Endothelial cell of umbilical vein (primary cell): ENCODE measurements at places on chromosomes 12 and 14.

DNA sequence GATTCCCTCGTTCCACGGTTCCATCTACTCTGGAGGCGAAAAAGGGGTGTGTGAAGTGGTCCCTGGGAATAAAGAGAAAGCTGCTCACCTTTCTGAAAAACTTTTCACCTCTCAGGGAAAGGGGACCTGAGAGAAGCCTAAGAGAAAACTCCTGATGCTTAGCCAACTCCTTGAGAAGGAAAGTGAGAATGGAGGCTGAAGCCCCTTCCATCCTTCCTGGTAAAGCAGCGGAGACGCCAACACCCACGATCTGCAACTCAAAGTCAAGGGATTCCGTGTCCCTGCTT is 110.0 kb downstream of the ARF6 start:
- no peak for DNase-seq

GRCh38 chr14:54683882-54684794 is 117.2 kb downstream of the SAMD4A start:
- DNase-seq = peak; percentile 81

- no peak for DNase-seq
Observed at GRCh38 chr12:96045566-96045965, 10.2 kb upstream of the LTA4H start.

DNA sequence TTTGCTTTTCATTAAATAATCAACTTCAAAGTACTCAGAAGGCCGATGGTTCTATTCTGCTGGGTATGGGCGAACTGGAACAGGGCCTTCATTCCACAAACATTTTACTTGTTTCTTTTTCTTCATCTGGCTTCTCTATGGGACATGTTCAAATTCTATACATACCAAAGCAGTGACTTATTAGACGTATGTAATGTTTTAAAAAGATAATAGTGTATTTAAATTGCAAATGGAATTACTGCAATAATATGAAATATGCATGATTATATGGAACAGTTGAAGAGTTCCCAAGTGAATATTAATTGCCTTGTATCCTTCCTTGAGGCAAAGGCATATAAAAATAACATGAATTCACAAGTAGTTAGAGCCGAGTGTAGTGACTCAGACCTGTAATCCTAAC is 75.5 kb downstream of the FAR2 start:
- no peak for DNase-seq

- DNase-seq = no peak
Observed at GRCh38 chr14:96634896-96635295, 132.7 kb downstream of the PAPOLA start.

GRCh38 chr12:121400332-121401139 is 618 bp downstream of the RNF34 start:
- peak; percentile 57 for DNase-seq

DNA sequence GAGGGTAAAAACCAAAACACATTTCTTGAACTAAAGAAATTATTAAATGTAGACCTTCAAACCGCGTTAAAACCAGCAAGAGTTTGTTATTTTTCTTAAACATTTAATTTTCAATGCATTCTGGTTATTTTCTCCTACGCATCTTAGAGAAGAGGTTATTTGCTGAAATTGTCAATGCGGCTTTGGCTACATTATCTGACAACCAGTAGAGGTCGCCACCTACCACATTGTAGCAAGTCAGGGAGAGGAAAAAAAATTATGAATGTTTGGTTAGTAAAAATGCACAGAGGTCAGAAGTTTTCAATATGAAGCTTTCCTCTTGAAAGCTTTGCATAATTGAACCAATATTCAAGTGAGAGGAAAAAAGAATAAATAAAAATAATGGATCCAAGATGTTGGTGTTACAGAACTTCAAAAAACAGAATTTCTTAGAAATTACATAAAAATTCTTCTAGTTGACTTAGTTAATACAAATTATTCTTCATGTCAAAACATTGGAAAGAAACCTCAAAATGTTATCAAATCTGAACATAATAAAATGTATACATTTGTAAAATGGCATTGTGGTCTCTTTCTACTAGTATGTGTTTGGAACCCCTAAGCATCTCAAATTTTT is 159.4 kb upstream of the TMTC2 start:
- DNase-seq = peak; percentile 69

DNA sequence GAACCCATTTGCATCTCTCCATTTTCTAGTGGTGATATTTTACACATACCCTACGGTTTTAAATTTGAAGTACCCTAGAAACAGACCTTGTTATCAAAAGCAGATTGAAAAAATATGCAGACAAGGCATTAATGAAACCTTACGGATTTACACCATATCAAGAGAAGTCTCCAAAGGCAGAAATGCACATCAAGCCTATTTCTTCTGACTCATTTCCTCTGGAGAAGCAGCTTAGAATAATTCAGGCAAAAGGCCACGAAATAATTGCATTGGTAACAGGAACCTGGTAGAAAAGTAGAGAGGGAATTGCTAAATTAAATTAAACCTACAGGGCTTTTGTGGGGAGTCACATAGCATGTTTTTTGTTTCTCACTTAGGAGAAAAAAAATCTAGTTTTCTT is 34.7 kb downstream of the KICS2 start:
- peak; percentile 60 for DNase-seq

GRCh38 chr14:71384007-71384845 is 477.0 kb downstream of the PCNX1 start:
- no peak for DNase-seq

GRCh38 chr12:132310181-132311040 is 19.0 kb downstream of the GALNT9 start:
- no peak for DNase-seq

- peak; percentile 97 for DNase-seq
Observed at GRCh38 chr14:68598621-68599447, 194.0 kb downstream of the ZFP36L1 start.

GRCh38 chr14:35365130-35366055 is 39.2 kb downstream of the NFKBIA start:
- peak; percentile 84 for DNase-seq

DNA sequence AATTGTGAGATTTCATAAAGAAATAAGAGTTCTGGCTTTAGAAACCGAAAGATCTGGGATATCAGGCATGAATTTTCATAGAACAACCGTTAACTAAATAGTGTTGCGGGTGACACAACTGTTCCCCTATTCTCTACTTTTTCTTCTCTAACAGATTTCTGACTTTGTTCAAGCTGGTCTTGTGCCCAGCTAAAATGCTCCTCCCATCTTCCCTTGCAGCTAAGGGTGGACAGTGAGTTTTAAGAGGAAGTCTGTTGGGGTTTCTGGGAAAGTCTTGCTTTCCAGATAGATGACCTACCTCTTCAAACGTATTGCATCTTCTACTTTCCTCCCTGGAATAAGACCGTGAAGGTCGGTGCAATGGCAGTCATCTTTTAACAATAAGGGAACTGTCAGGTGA is 18.7 kb downstream of the CCDC63 start:
- no peak for DNase-seq

GRCh38 chr14:49745191-49745590 is 22.8 kb upstream of the KLHDC2 start:
- no peak for DNase-seq

GRCh38 chr14:71533390-71533789 is 398.8 kb upstream of the RGS6 start:
- no peak for DNase-seq

GRCh38 chr14:60705100-60705499 is 19.1 kb downstream of the SIX4 start:
- no peak for DNase-seq

GRCh38 chr14:67313153-67313552 is 46.5 kb downstream of the ATP6V1D start:
- DNase-seq = no peak

GRCh38 chr14:42004321-42004720 is 397.6 kb downstream of the LRFN5 start:
- DNase-seq = no peak

DNA sequence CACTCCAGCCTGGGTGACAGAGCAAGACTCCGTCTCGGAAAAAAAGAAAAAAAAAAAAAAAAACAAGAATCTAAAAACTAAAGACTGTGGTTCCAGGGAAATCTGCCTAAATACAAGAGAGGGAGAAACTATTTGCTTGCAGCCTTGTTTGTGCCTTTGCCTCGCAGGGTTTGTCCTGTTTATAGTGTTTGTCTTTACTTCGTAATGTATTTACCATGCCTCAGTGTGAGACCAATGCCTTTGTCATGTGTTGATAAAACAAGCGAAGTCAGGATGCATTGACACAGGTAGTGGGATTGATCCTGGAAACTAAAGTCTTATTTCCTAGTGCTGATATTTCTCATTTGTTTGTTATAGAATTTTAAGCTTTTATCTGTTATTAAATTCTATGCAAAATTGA is 199.0 kb downstream of the EXOC5 start:
- DNase-seq = no peak

- DNase-seq = no peak
Observed at GRCh38 chr12:60265741-60266140, 669.9 kb downstream of the SLC16A7 start.

GRCh38 chr12:2227360-2227759 is 174.6 kb downstream of the CACNA1C start:
- DNase-seq = no peak

GRCh38 chr12:57765003-57765697 is 1.7 kb downstream of the CYP27B1 start:
- peak; percentile 44 for DNase-seq

GRCh38 chr12:100463661-100464060 is 10.0 kb upstream of the NR1H4 start:
- DNase-seq = no peak

GRCh38 chr12:2851931-2852330 is 4.9 kb downstream of the TEX52 start:
- DNase-seq = no peak

- DNase-seq = peak; percentile 58
Observed at GRCh38 chr12:75177997-75178396, 31.6 kb downstream of the KCNC2 start.

- no peak for DNase-seq
Observed at GRCh38 chr12:115294453-115295133, 610.6 kb upstream of the TBX3 start.

DNA sequence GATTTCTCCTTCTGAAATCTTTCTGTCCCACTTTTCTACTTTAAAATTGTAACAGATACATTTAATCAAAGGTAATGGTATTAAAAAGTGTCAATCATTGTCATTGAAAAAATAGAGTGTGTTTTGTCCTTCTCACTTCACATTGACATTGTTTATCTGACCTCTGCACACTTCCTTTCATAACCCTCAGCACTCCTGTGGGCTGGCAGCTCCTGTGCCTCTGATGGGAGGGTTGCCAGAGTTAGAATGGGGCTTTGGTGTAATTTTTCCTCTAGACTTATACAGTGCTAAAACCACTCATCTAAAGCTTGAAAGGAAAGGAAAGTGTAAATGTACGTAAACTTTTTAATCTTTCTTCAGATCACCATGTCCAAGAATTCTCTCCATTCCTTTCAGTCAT is 23.7 kb downstream of the KCNA1 start:
- DNase-seq = no peak

- DNase-seq = no peak
Observed at GRCh38 chr14:106294324-106294723, 767.9 kb downstream of the TMEM121 start.

DNA sequence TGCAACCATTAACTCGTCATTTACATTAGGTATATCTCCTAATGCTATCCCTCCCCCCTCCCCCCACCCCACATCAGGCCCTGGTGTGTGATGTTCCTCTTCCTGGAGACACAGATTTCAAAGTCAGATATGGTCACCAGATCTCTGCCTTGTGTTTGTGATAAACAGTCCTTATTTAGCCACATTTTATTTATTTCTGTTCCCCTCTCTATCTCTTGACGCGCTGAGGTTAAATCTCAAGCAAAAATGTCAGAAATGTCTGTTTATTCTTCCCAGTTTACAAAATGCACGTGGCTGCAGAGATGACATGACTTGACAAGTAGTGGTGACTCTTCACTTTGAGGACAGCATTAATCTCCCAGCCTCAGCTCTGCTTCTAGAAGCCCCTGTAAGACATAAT is 11.5 kb upstream of the RASSF3 start:
- DNase-seq = no peak

- no peak for DNase-seq
Observed at GRCh38 chr12:39835517-39836489, 216.2 kb upstream of the ABCD2 start.

- no peak for DNase-seq
Observed at GRCh38 chr14:88326352-88327103, 3.5 kb upstream of the KCNK10 start.

- no peak for DNase-seq
Observed at GRCh38 chr12:124751654-124752355, 111.9 kb downstream of the SCARB1 start.

GRCh38 chr14:53093206-53093605 is 59.9 kb downstream of the DDHD1 start:
- DNase-seq = no peak

DNA sequence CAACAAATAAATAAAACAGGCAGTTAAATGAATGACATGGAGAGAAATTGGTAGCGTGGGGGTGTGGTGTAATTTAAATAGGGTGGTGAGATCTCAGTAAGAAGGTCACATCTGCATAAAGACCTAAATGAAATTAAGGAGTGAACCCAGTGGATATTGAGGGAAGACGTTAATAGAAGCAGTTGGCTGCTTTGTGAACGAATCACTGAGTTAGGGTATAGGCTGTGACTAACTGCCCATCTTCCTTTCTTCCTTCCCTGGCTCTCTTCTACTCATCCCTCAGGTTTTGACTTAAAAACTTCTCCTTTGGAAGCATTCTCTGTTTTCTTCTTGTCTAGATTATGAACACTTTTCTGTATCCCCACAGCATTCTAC is 64.7 kb downstream of the BTG1 start:
- no peak for DNase-seq

- no peak for DNase-seq
Observed at GRCh38 chr12:53820514-53821306, 68.9 kb upstream of the CISTR start.

DNA sequence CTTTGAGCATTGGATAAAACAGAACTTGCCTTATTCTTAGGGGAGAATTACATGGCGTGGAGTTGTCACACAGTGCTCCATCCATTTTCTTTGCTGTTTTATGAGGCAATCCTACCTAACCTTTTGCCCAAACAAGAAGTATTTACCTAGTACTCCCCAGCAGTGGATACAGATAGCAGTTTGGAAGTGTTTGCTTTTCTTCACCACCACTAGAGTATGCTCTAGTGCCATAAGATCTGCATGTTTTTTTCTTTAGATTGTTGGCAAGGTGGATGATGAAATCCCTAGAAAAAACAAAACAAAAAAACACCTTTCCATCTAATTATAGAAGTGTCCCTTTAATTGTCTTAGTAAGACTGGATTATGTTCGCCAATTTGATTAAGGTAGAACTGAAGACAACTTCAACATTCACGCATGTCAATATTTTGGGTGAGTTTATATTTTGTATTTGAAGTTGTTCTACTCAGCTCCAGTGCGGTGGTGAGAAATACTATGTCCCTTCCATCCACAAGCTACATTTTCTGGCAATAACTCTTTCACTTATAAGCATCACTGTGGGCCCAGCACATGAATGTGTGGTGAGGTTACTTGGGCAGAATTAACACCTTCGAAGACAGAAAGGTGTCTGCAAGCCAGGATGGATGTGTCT is 23.6 kb upstream of the TMEM260 start:
- DNase-seq = peak; percentile 46

GRCh38 chr12:20477672-20478071 is 109.3 kb downstream of the PDE3A start:
- DNase-seq = no peak
